ENCODE measurements at places on chromosomes 12 and 14. TPM values are rescaled to one million over a fixed set of nuclear protein-coding genes. Genes with fewer than 3 reads are reported as not detected.

DNA sequence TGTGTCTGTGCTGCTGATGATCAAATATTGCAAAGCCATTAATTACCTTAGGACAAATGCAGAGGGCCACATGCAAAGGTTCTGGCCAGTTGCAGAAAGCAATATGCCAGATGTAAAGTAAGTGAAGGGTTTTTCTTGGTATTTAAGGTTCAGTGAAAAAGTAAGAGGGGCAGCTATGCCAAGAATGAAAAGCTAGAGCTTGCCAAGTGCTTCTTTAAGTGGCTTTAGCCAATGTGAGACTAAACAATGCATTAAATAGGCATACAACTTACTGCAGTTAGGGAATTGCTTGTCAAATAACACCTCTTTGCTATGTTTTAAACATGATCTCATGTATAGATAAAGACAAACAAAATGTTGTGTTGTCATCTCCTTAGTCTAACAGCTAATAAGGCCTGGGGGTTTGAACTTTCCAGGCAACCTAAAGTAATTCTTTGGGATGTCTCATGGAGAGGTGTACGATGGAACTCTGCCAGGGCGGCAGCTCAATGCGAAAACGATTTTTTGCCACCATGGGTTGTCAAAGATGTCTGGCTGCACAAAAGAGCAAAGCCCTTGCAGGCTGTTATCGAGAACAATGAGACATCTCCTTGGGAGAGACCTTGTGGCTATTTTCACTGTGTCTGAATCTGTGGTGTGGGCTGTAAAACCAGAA lies 12.0 kb downstream of the IGF1 start:
- no peaks in the 10 kb centered on the region for H3K27me3 ChIP-seq
- H3K4me1 ChIP-seq: no peaks in the 10 kb centered on the region
- no peak overlapping the region for H3K27ac ChIP-seq
- H3K36me3 ChIP-seq: no peaks in the 10 kb centered on the region

GRCh38 chr14:67852926-67853604 lies 33.5 kb downstream of the RAD51B start:
- no peak for DNase-seq
- H3K27me3 ChIP-seq: no peaks in the 10 kb centered on the region
- no peak overlapping the region for H3K27ac ChIP-seq
- H3K4me1 ChIP-seq: no peaks in the 10 kb centered on the region
- H3K36me3 ChIP-seq: no peaks in the 10 kb centered on the region
- H3K4me3 ChIP-seq: no peak overlapping the region

Gene RND1
- 2.2 TPM for total RNA-seq

Gene NEK9
- 56.3 TPM for total RNA-seq

GRCh38 chr12:115205755-115206308 lies 521.9 kb upstream of the TBX3 start:
- no peak for DNase-seq
- no peaks in the 10 kb centered on the region for H3K27me3 ChIP-seq
- H3K36me3 ChIP-seq: no peaks in the 10 kb centered on the region
- no peak overlapping the region for H3K27ac ChIP-seq

- no peak overlapping the region for H3K4me3 ChIP-seq
- peaks cover 5% of the 10 kb centered on the region for H3K4me1 ChIP-seq
- no peak overlapping the region for H3K27ac ChIP-seq
- no peaks in the 10 kb centered on the region for H3K36me3 ChIP-seq
Measured at GRCh38 chr12:76457818-76458217, 101.8 kb downstream of the OSBPL8 start.

GRCh38 chr12:117063162-117063911 lies 35.9 kb downstream of the TESC start:
- H3K4me1 ChIP-seq: peaks cover 6% of the 10 kb centered on the region
- H3K27ac ChIP-seq: no peak overlapping the region
- H3K36me3 ChIP-seq: no peaks in the 10 kb centered on the region
- H3K4me3 ChIP-seq: no peak overlapping the region

GRCh38 chr12:16606201-16606849 lies 363 bp upstream of the LMO3 start:
- H3K27ac ChIP-seq: no peak overlapping the region
- peak; percentile 27 for DNase-seq
- H3K36me3 ChIP-seq: no peaks in the 10 kb centered on the region
- H3K27me3 ChIP-seq: peaks cover 35% of the 10 kb centered on the region
- peak overlapping the region; percentile 75 for H3K4me3 ChIP-seq
